Mesangial cell (primary cell): ENCODE measurements at places on chromosomes 1 and 21. TPM values are rescaled to one million over a fixed set of nuclear protein-coding genes. Genes with fewer than 3 reads are reported as not detected.

The AK5 gene
- total RNA-seq, result 6.8 and 8.0 TPM in 2 replicates

The GAS5 gene
- 217 and 319 TPM in 2 replicates for total RNA-seq

The NR1I3 gene
- total RNA-seq, result not detected in 2 replicates

The THEMIS2 gene
- 8.5 and 27.8 TPM in 2 replicates for total RNA-seq

The UTS2 gene
- not detected in 2 replicates for total RNA-seq

The UMODL1 gene
- not detected in 2 replicates for total RNA-seq

The RGSL1 gene
- total RNA-seq, result not detected in 2 replicates

The HFM1 gene
- 0.13 and 0.33 TPM in 2 replicates for total RNA-seq

The CYP4X1 gene
- 1.4 TPM in 1 of 2 replicates, not detected in the other for total RNA-seq

The AHCTF1 gene
- 10.6 and 18.9 TPM in 2 replicates for total RNA-seq

The DNM3 gene
- 3.7 and 13.8 TPM in 2 replicates for total RNA-seq

The MYOC gene
- not detected in 2 replicates for total RNA-seq

The SLC41A1 gene
- total RNA-seq, result 10.8 and 13.2 TPM in 2 replicates

The ENAH gene
- total RNA-seq, result 23.8 and 43.7 TPM in 2 replicates

The LAX1 gene
- total RNA-seq, result not detected in 2 replicates

The CD53 gene
- not detected in 2 replicates for total RNA-seq

The FAM167B gene
- 0.33 and 0.63 TPM in 2 replicates for total RNA-seq

The VN1R5 gene
- total RNA-seq, result not detected in 2 replicates

The FAM110D gene
- 0.25 TPM in 1 of 2 replicates, not detected in the other for total RNA-seq

The LINGO4 gene
- total RNA-seq, result not detected in 2 replicates

The SPRR2F gene
- not detected in 2 replicates for total RNA-seq

The CLEC20A gene
- 0.13 and 0.33 TPM in 2 replicates for total RNA-seq

The VHLL gene
- not detected in 2 replicates for total RNA-seq

The CAPN2 gene
- total RNA-seq, result 298 and 366 TPM in 2 replicates
